Neural crest cell (in vitro differentiated cells): ENCODE measurements at places on chromosomes 6 and 20.

GRCh38 chr20:50537546-50538201, 27.5 kb downstream of the PTPN1 start:
- no peak for DNase-seq

GRCh38 chr6:87669051-87669450, 33.0 kb downstream of the AKIRIN2 start:
- no peak for DNase-seq

DNA sequence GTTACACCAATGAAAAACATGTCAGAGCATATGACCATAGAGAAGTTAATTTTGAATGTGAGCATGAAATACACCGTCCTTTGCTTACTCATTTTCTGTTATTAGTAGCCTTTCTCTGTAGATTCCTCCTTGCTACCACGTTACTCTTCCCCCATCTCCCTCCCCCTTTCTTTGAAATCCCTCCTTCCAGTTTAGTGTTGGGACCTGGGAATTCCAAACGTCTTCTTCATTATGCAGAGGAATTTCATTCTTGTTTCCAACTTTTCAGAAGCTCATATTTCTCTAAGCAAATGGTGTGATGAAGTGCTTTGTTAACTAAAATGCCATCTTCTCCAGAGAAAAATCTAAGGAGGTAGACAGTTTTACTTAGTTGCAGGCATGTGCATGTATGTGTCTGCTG, 122.4 kb downstream of the MCHR2 start:
- no peak for DNase-seq

- DNase-seq: no peak
Observed at GRCh38 chr6:35230950-35231349, 17.2 kb downstream of the SCUBE3 start.

- DNase-seq: no peak
Observed at GRCh38 chr6:7664003-7664402, 61.9 kb upstream of the BMP6 start.

- DNase-seq: no peak
Observed at GRCh38 chr6:129681913-129682205, 28.1 kb downstream of the ARHGAP18 start.

DNA sequence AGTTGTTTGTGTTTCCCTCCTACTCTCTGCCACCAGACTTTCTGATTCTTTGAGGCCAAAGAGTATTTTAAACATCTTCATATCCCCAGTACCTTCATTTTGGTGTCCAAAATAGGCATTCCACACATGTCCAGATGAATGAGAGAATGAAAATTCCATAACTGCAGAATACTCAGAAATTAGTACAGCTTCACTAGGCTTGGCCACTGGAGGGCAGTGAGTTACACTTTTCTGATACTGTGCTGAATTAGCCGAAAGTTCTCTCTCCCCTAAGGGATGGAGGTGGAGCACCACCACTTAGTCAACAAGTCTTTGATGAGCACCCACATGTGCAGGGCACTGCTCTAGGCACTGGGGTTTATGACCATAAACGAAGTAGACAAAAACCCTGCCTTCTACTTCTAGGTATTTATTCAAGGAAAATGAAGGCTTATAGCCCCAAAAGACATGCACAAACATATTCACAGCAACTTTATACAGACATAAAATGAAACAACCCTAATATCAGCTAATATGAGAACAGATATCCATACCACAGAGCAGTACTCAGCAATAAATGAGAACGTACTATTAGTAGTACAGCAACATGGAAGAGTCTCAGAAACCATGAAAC, 46.1 kb upstream of the TMEM217 start:
- DNase-seq: peak; percentile 20

DNA sequence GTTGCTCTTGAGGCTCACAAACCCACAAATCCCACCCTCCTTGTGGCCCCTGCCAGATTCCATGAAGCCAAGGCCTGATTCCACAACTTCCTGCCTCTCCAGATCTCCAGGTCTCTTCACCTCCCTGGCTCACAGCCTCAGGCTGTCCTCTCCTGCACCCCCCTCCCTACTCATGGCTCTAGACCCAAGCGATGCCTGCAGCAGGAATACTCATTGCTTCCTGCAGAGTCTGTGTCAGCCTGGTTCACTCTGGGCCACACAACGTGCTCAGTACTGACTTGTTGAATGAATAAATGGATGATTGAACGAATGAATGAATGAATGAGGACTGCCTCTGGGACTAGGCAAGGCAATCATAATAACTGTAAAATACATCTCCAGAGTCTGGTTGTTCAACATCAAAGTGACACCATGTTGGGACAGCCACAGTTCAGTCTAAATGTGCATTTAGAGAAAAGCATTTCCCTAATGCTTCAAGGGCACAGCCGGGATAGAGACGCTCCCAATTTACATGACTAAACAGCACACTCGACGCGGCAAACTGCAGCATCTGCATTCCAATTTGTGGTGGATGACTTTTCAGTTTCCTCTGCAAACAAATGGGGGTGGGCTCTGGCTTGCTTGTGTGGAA, 139.9 kb downstream of the GRM4 start:
- no peak for DNase-seq

- no peak for DNase-seq
Observed at GRCh38 chr20:63316502-63316921, 23.5 kb downstream of the COL20A1 start.

GRCh38 chr20:59004493-59004762, 2.6 kb downstream of the CTSZ start:
- DNase-seq: no peak

DNA sequence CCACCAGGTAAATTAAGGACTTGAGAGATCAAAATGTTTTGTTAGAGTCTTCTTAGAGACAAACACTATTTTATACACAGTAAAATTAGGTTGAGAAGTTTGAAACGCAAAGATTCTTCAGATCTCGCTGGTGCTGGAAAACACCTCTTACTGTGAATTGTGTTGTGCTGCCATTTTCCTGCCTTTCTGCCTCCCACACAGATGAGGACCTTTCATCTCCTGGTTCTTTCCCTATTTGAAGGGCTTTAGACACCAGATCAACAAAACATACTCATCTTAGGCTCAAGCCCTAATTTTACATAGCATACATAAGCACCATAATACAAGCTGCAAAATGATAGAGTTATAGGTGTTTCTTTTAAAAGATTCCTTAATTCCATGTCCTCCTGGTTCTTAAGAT, 18.6 kb downstream of the STAU1 start:
- DNase-seq: no peak

- DNase-seq: no peak
Observed at GRCh38 chr20:53444401-53445149, 149.1 kb downstream of the ZNF217 start.

- DNase-seq: no peak
Observed at GRCh38 chr6:20946022-20946421, 411.8 kb downstream of the CDKAL1 start.

DNA sequence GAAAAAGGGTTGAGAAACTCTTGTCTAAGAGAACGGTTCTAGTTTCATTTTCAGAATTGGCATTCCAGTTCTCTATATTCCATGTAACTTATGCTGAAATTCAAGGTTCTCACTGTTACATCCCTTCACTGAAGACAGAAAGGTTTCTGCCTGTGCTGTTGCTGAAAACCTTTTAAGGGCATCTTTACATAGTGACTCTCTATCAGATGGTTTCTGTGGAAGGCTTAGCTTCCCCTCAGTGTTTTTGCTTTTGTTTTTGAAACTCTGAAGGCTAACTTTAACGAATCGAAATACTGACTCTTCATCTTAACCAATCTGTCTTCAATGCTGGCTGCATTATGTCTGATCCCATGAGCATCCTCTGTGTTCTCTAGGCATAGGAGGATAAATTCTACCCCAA, 1286.2 kb upstream of the EYS start:
- no peak for DNase-seq

GRCh38 chr6:3259491-3259958, 778 bp downstream of the PSMG4 start:
- DNase-seq: no peak

DNA sequence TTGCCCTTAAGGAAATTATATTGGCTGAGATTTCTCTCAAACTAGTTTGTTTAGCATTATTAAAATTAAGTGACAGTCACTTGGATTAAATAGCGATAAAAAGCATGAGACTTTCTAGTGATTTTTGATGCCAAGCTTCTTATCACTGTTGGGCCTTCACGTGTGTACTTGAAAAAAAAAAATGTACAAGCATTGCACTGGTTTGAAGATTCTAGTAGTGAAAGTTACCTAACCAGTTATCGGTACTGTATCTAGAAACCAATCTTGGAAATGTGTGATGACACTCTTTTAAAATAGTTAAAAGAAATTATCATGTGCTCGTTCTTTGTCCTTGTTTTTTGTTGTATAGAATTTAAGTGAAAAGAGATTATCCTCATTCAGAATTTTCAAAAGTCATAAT, 102.1 kb downstream of the SCAF8 start:
- no peak for DNase-seq

- DNase-seq: no peak
Observed at GRCh38 chr20:40668449-40669228, 20.4 kb downstream of the MAFB start.

DNA sequence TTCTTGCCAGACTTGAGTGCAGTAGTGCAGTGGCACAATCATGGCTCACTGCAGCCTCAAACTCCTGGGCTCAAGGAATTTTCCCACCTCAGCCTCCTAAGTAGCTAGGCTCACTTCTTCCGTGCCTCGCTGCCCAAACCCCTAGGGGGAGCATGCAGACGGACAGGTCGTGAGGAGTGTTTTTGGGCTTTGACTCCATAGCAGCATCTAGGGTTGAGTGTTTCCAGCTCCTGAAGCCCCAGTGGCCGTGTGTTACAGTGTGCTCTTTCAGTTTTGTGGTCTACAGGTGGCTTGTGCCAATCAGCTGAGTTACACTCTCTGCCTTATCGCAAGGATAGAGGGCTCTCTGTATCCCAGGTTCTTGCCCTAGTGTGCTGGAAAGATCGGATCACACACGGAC, 33.4 kb downstream of the NCOA3 start:
- no peak for DNase-seq

DNA sequence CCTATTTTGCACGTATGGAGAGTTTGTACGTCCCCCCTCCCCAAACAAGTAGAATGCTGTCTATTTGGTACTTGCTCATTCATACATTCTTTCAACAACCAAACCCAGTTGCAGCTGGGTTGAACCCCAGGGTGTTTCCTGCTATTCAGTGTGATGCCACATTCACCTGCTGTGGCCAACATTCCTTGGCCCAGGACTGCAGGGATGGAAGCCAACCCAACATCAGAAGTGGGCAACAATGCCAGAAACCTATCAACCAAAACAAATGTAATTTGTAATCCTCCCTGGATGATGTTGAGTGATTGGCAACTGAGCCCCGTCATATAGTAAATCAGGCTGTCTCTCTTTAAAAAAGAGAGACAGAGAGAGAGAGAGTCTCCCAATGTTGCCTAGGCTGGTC, 8.9 kb downstream of the NT5E start:
- no peak for DNase-seq

DNA sequence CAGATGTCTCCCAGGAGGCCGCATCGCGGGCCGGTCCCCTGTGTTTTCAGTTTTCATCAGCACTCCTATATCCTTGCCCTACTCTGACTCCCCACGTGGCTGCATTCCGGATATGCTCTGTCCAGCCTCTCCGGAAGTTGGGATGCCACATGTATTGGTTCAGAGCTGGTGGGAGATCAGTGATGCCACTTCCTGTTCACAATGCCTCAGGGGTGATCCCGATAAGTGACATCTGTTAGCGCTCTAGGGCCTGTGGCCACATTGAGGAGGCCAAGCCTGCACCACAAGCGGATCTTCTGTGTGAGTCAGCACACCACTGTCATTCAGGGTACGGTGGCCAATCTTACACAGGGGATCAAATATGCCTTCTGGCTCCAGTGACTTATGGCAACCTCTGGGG, 57.8 kb downstream of the PPP1R3G start:
- no peak for DNase-seq

- peak; percentile 90 for DNase-seq
Observed at GRCh38 chr20:63009045-63009961, 2.5 kb upstream of the BHLHE23 start.

GRCh38 chr6:9496837-9497236, 918.0 kb downstream of the TFAP2A start:
- no peak for DNase-seq

DNA sequence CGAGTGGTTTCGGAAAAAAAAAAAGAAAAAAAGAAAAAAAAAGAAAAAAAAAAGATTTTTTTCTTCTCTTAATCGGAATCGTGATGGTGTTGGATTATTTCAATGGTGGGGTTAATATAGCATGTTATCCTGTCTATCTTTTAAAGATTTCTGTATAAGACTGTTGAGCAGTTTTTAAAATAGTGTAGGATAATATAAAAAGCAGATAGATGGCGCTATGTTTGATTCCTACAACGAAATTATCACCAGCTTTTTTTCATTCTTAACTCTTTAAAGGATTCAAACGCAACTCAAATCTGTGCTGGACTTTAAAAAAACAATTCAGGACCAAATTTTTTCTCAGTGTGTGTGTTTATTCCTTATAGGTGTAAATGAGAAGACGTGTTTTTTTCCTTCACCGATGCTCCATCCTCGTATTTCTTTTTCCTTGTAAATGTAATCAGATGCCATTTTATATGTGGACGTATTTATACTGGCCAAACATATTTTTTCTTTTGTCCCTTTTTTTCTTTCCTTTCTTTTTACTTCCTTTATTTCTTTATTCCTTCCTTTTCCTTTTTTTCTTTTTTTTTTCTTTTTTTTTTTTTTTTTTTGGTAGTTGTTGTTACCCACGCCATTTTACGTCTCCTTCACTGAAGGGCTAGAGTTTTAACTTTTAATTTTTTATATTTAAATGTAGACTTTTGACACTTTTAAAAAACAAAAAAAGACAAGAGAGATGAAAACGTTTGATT, 3.6 kb downstream of the SOX4 start:
- no peak for DNase-seq

- DNase-seq: no peak
Observed at GRCh38 chr6:157193443-157193996, 129.8 kb downstream of the TMEM242 start.

DNA sequence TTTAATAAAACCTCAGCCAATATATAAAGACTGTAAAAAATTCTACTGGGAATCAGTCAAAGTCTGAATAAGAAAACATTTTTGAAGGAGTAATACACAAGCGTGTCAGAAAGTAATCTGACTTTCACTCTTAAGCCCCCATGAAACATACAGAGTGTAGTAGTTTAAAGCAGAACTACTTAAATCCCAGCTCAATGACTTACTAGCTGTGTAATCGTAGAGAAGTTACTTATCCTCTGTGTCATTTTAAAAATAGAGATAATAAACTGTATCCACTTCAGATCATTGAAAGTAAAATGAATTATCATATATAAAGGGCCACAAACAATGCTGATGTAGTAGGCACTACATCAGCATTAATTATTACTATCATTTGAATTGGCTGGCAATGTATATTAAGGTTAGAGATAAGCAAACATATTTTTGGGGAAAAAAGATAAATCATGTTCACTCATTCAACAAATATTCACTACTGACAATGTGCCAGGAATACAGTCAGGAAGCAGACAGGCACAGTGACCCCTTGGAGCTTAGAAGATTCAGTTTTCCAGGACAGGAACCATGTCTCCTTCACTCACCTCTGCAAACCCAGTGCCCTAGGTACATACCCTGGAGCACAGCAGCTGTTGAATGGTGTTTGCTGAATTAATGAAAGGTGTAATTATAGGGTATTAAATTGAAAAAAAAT, 14.4 kb downstream of the REPS1 start:
- no peak for DNase-seq
